Neural cell (in vitro differentiated cells): ENCODE measurements at places on chromosomes 4 and X. TPM values are rescaled to one million over a fixed set of nuclear protein-coding genes. Genes with fewer than 3 reads are reported as not detected.

TMPRSS11D gene
- not detected in 2 replicates for polyA plus RNA-seq

KDR gene
- not detected in 2 replicates for polyA plus RNA-seq

CHRDL1 gene
- polyA plus RNA-seq, result 2.0 and 3.3 TPM in 2 replicates

GAGE1 gene
- polyA plus RNA-seq, result not detected in 2 replicates

ZCCHC12 gene
- polyA plus RNA-seq, result 146 and 167 TPM in 2 replicates

IL2 gene
- polyA plus RNA-seq, result not detected in 2 replicates

SOWAHD gene
- polyA plus RNA-seq, result 1.0 TPM in 1 of 2 replicates, not detected in the other

SLC6A8 gene
- polyA plus RNA-seq, result 36.4 and 62.4 TPM in 2 replicates
